ENCODE measurements at places on chromosomes 12 and 14.

- peak; percentile 50 for DNase-seq
Measured at GRCh38 chr14:92687681-92688433, 60.6 kb downstream of the LGMN start.

GRCh38 chr12:89568484-89568883, 42.6 kb upstream of the POC1B start:
- DNase-seq: no peak

DNA sequence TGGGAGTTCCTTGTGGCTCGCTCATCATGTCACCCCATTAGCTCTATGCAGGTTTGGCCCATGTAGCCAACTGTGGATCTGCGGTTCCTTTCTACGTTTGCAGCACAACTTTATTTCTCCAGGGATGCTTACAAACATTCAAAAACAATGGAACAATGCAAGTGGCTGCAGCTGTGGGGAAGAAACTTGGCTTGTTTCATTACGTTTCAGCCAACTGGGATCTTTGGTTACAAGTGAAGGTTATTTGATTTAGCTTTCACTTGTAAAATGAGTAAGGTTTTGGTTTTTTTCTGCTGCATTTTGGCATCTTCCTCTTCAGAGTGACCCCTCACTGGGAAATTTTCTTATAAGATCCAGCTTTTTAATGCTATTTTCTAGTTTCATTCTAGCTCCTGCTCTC, 105.9 kb downstream of the PLXNC1 start:
- no peak for DNase-seq

GRCh38 chr12:3233797-3234196, 156.6 kb downstream of the TSPAN9 start:
- DNase-seq: no peak

GRCh38 chr12:92085040-92085735, 60.5 kb downstream of the BTG1 start:
- no peak for DNase-seq

DNA sequence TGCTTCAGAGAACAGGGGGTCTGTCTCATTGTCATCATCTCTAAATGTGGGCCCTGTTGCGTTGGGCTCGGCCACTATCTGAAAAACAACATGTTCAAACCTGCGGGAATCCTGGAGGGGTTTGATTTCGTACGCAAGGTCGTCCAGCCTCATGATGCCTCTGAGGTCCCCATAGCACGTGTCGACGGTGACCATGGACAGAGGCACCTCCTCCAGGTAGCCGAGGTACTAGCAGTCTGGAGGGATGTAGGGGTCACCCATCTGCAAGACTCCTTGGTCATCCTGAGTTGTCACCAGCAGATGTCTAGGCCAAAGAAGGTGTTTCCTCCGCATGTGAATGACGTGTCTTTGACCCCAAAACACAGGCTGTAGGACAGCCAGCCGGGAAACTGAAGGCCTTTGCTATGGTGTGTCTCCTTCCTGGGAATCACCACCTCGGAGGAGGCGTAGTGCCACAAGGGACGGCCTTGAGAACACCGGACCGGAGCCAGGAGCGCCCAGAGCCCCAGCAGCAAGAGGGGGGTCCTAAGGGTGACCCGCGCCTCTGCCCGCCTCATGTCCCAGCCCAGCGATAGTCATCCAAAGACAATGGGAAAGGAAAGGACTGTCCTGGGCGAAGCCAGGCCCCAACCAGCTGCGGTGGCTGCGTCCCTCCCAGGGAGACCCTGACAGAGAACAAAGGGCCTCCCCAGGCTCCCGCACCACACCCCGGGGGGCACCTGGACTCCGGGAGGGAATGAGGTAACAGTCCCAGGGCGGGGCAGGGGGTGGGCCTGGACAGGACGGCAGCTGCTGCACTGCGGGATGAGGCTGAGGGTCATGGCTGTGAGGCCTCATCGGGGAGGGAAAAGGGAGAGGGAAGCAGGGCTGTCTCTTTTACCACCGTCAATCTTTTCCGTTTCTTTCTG, 445.5 kb downstream of the TMEM121 start:
- no peak for DNase-seq

DNA sequence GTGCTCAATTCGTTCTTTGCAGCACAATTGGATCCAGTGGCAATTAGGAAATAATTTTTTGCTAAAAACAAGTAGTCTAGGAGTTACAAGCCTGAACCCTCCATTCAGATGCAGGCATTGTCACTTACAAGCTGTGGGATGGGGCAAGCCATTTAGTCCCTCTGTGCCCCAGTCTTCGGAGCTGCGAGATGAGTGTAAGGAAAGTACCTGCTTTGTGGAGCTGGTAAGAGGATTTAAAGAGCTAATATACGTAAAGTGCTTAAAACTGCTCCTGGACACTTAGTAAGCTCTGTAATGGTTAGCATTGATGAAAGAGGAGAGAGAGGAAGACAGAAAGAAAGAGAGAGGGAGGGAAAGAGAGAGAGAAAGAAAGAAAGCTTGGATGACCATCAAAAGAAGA, 112.5 kb downstream of the LGMN start:
- no peak for DNase-seq

- DNase-seq: no peak
Measured at GRCh38 chr12:44869503-44869902, 6.6 kb downstream of the NELL2 start.

DNA sequence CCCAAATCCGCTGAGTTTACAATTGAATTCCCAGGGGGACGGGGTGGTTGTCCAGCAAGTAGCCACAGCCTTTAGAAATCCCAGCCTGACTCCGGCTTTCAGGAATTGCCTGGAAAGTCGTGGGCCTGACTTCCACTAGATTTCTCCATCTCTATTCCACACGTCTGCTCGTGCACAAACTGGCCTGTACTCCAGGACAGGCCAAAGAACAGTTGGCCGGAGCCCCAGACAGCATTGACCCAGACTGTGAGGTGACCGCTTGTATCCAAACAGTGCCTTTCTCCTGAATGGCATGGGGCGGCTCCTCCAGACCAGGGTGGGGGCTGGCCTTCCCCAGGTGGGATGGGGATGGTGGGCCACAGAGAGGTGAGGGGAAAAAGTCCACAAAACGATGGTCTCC, 62.2 kb downstream of the KDM2B start:
- no peak for DNase-seq

Measured in NCI-H1105 treated with DMSO at 0.1 percent for 48 hours (cell line).